T-helper 2 cell treated with Interferon-gamma antibody and Interleukin-4, amounts not matched to agents 5 μg/mL and 100 μg/mL, for 36 hours (primary cell): ENCODE measurements at places on chromosomes 4 and X.
A peak's percentile ranks its signal among the peaks of the same experiment; 100 is the strongest.

DNA sequence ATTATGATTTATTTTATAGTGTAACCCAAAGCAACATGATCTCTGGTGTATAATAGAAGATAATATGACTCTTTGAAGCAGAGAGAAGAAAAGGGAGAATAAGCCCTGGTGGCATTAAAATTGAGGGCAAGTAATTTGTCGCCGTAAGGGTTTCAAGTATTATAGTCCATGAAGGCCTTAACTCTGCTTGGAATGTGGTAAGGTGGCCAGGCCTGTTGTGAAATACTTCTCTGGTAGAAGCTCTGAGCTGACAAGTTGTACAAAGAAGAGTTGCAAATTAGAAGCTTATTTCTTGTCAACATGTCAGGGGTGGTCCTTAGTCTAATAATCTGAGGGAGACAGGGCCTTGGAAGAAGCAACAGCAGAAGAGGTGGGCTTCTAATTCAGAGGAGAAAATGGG lies 151.7 kb upstream of the HHIP start:
- H3K4me3 ChIP-seq: no peak overlapping the region
- H3K27ac ChIP-seq: no peak overlapping the region
- no peak for DNase-seq
- no peaks in the 10 kb centered on the region for H3K4me1 ChIP-seq
- H3K36me3 ChIP-seq: no peaks in the 10 kb centered on the region

GRCh38 chr4:53688186-53688790 lies 97.0 kb upstream of the LNX1 start:
- H3K4me3 ChIP-seq: no peak overlapping the region
- H3K27me3 ChIP-seq: peaks cover 2% of the 10 kb centered on the region
- no peaks in the 10 kb centered on the region for H3K4me1 ChIP-seq
- no peak overlapping the region for H3K27ac ChIP-seq
- no peaks in the 10 kb centered on the region for H3K36me3 ChIP-seq

DNA sequence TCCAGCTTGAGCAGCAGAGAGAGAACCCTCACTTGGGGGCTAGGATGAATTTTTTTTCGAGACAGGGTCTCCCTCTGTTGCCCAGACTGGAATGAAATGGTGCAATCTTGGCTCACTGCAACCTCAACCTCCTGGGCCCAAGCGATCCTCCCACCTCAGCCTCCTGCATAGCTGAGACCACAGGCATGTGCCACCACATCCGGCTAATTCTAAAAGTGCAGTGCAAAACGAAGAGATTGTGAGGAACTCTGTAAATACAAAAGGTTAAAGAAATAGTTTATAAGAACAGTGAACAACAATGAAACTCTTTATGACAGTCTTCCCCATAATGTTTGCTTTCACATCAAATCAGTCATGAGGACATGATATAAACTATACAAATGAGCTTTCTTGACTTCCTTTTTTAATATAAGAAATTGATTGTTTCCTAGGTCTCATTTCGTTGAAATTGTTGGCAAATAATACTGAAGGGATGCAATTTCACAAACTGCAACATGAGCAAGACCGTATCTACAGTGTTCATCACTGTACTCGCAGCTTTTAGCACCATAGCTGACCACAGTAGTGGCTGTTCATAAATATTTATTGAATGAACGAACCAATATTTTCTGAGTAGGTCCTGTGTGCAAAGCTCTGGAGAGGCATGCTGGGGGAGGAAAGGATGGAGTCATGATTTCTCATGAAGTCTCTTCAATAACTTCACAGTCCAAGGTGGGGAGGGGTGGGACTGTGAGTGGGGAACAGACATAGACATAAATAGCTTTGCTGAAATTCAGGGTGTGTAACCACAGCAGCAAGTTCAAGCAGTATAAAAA lies 116.1 kb downstream of the SHROOM3 start:
- no peak for DNase-seq
- H3K4me3 ChIP-seq: no peak overlapping the region
- H3K27me3 ChIP-seq: peaks cover 2% of the 10 kb centered on the region
- no peaks in the 10 kb centered on the region for H3K4me1 ChIP-seq
- H3K36me3 ChIP-seq: no peaks in the 10 kb centered on the region

DNA sequence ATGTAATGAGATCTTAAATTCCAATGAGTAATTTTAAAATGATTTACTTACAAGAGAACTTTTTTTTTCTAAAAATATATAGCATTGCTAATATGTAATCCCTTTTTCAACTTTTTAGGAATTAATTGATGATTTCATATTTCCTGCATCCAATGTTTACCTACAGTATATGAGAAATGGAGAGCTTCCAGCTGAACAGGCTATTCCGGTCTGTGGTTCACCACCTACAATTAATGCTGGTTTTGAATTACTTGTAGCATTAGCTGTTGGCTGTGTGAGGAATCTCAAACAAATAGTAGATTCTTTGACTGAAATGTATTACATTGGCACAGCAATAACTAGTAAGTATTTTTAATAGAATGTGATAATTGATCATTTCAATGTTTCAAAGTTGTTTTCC lies 113.2 kb downstream of the USP9X start:
- no peak overlapping the region for H3K27ac ChIP-seq
- H3K4me1 ChIP-seq: no peaks in the 10 kb centered on the region
- H3K36me3 ChIP-seq: peaks cover 40% of the 10 kb centered on the region
- H3K4me3 ChIP-seq: no peak overlapping the region
- H3K27me3 ChIP-seq: no peaks in the 10 kb centered on the region
- no peak for DNase-seq

GRCh38 chr4:15232366-15233263 lies 195.2 kb upstream of the C1QTNF7 start:
- peak overlapping the region; percentile 72 for H3K4me3 ChIP-seq
- peaks cover 26% of the 10 kb centered on the region for H3K4me1 ChIP-seq
- H3K27me3 ChIP-seq: no peaks in the 10 kb centered on the region
- no peak for DNase-seq

DNA sequence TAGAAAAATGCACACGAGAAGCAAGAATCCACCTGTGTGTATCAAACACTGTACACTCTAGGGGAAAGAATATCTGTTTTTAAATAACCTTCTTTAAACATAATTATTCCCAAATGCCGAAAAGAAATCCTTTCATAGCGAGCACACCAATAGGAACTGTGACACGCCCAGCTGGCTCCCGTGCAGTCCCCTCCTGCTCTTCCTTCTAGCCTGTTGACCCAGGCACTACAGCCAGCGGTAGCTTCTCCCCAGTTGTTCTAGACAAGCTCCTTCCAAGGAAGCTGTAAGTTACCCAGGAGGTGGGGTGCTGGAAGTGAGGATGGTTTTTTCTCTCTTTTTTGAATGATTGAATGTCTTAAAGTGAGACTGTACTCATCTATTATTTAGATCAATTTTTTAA lies 19.5 kb upstream of the NOCT start:
- DNase-seq: no peak
- H3K27ac ChIP-seq: no peak overlapping the region
- H3K4me3 ChIP-seq: no peak overlapping the region
- H3K27me3 ChIP-seq: peaks cover 4% of the 10 kb centered on the region
- no peaks in the 10 kb centered on the region for H3K4me1 ChIP-seq

DNA sequence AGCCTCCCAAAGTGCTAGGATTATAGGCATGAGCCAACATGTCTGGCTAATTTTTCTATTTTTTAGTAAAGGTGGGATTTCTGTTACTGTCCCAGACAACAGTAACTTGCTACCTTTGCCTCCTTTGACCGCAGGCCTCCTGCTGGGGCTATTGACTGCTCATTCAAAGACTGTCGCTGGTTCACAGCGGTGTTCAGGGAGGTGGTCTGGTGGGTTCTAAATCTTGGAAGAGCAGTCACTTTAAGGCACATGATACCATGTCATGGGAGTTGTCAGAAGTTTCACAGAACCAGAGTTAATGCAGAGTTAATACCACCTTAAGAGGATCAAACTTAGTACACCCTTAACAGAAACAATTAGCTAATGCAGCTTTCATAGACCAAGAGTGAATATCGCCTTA lies 3.8 kb downstream of the ASMT start:
- no peaks in the 10 kb centered on the region for H3K27me3 ChIP-seq
- no peak for DNase-seq
- H3K36me3 ChIP-seq: no peaks in the 10 kb centered on the region
- H3K4me3 ChIP-seq: no peak overlapping the region
- no peak overlapping the region for H3K27ac ChIP-seq

DNA sequence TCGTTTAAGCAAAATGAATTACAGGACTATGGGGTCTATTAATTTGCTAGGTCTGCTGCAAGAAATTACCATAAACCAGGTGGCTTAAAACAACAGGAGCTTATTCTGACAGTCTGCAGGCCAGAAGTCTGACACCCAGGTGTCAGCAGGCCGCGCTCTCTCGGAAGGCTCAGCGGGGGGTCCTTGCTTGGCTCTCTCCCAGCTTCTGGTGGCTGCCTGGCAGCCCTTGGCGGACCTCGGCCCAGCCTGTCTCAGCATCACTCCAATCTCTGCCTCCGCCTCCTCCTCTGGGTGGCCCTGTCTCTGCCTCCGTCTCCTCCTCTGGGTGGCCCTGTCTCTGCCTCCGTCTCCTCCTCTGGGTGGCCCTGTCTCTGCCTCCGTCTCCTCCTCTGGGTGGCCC lies 580.5 kb upstream of the FAT1 start:
- H3K27me3 ChIP-seq: no peaks in the 10 kb centered on the region
- no peak overlapping the region for H3K4me3 ChIP-seq
- H3K36me3 ChIP-seq: no peaks in the 10 kb centered on the region
- no peak for DNase-seq
- H3K4me1 ChIP-seq: no peaks in the 10 kb centered on the region

DNA sequence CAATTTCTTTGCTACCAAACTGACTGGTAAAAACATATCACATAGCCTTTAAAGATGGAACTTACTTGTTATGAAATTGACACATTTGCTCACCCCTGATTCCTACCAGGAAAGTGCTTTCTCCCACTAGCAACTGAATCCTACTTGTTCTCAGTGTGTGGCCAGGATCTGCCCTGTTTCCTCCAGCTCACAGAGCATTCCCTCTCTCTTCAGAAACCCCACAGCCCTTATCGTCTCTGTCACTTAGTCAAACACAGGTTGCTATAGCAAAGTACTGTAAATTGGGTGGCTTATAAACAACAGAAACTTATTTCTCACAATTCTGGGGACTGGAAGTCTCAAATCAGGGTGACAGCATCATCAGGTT lies 265.2 kb upstream of the BOD1L1 start:
- H3K4me3 ChIP-seq: no peak overlapping the region
- no peaks in the 10 kb centered on the region for H3K36me3 ChIP-seq
- no peaks in the 10 kb centered on the region for H3K27me3 ChIP-seq
- DNase-seq: no peak
- no peaks in the 10 kb centered on the region for H3K4me1 ChIP-seq

DNA sequence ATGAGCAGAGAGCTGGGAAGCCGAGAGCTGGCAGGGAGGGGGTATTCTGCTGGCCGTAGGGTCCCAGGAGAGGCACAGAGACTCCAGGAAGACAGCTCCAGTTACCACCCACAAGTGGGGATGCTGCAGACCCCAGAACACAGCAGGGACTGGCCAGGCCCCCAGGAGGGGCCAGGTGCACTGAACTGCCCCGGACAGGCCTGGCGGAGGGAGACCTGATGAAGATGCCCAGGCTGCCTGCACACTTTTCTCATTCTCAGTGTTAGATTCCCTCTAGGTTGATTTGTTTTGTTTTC lies 110.8 kb downstream of the CPZ start:
- no peaks in the 10 kb centered on the region for H3K4me1 ChIP-seq
- no peaks in the 10 kb centered on the region for H3K27me3 ChIP-seq
- H3K36me3 ChIP-seq: no peaks in the 10 kb centered on the region
- H3K4me3 ChIP-seq: no peak overlapping the region
- no peak for DNase-seq
- no peak overlapping the region for H3K27ac ChIP-seq

DNA sequence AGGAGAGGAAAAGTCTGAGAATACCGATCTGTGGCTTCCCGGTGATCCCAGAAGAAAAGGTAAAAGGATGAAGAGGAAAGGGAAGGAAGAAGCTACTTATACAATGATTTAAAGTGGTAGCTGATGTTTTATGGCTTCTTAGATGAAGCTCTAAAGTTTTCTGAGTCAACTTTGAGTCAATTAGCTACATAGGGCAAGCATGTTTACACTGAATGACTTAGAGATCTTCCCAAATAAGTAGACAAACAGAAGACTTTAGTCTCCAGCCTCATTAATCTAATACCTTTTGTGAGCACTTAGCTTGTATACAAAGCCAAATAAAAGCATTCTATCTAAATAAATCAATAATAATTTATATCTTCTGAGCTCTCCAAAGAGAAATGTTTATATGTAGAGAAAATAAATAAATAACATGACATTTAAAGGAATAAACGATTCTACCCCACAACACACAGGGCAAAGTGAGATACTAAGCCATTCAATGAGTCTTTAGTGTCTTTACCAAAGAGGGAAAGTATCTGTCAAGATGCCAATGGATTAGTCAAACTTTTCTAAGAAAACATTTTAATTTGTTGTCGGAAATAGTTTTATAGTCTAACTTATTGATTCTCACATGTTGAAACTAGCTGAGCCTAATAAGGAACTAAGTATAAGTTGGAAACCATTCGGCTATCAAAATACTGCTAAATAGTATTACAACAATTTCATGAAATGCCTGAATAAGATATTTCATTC lies 46.0 kb upstream of the TMEM184C start:
- H3K27ac ChIP-seq: no peak overlapping the region
- H3K36me3 ChIP-seq: no peaks in the 10 kb centered on the region
- DNase-seq: no peak
- H3K27me3 ChIP-seq: peaks cover 7% of the 10 kb centered on the region

GRCh38 chr4:155887847-155888570 lies 15.5 kb upstream of the TDO2 start:
- no peak overlapping the region for H3K4me3 ChIP-seq
- no peak for DNase-seq
- H3K27ac ChIP-seq: no peak overlapping the region
- H3K27me3 ChIP-seq: no peaks in the 10 kb centered on the region
- no peaks in the 10 kb centered on the region for H3K4me1 ChIP-seq

DNA sequence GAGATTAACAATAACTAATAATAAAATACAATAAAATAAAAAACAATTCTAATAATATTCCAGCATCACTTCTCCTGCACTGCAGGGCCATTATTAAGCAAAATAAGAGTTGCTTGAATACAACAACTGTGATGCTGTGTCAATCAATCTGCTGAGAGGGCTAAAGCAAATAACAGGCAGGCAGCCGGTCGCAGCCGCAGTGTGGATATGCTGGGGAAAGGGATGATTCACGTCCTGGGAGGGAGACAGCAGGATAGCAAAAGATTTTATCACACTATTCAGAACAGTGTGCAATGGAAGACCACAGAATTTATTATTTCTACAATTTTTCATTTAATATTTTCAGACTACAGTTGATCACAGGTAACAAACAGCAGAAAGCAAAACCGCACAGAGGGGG lies 76.5 kb upstream of the SMARCAD1 start:
- no peak overlapping the region for H3K4me3 ChIP-seq
- no peak overlapping the region for H3K27ac ChIP-seq

- no peak overlapping the region for H3K27ac ChIP-seq
- no peak overlapping the region for H3K4me3 ChIP-seq
- peaks cover 2% of the 10 kb centered on the region for H3K27me3 ChIP-seq
- DNase-seq: no peak
Measured at GRCh38 chr4:176270669-176271068, 1.6 kb upstream of the ASB5 start.

GRCh38 chrX:84876876-84877275 lies 126.8 kb upstream of the APOOL start:
- H3K4me1 ChIP-seq: no peaks in the 10 kb centered on the region
- H3K36me3 ChIP-seq: no peaks in the 10 kb centered on the region
- no peaks in the 10 kb centered on the region for H3K27me3 ChIP-seq
